CD8-positive, alpha-beta memory T cell (primary cell): ENCODE measurements at places on chromosomes 5 and 9.

- DNase-seq = no peak
Observed at GRCh38 chr9:112325127-112325526, 8.3 kb downstream of the PTBP3 start.

DNA sequence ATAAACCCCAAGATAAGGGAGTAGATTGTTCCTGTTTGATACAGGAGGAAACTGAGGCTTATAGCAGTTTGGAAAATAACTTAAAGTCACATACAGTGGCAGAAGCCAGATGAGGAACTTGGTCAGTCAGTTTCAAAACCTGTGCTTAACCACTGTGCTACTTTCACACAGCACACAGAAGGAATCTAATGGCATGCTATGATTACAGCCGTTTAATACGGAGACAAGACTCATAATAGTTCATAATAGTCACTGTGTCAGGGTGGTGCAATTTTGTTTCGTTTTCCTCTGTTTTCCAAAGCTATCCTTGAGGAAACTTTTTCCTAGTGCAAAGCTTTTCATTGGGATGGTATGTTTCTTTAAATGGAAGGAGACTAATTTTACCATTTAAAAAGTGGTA is 112.3 kb downstream of the GCNT1 start:
- no peak for DNase-seq

DNA sequence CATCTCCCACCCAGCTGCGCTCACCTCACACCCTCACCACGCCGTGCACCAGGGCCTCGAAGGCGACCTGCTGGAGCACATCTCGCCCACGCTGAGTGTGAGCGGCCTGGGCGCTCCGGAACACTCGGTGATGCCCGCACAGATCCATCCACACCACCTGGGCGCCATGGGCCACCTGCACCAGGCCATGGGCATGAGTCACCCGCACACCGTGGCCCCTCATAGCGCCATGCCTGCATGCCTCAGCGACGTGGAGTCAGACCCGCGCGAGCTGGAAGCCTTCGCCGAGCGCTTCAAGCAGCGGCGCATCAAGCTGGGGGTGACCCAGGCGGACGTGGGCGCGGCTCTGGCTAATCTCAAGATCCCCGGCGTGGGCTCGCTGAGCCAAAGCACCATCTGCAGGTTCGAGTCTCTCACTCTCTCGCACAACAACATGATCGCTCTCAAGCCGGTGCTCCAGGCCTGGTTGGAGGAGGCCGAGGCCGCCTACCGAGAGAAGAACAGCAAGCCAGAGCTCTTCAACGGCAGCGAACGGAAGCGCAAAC is 1.1 kb downstream of the POU4F3 start:
- DNase-seq = no peak

- DNase-seq = no peak
Observed at GRCh38 chr9:97529363-97530076, 28.1 kb downstream of the TMOD1 start.

DNA sequence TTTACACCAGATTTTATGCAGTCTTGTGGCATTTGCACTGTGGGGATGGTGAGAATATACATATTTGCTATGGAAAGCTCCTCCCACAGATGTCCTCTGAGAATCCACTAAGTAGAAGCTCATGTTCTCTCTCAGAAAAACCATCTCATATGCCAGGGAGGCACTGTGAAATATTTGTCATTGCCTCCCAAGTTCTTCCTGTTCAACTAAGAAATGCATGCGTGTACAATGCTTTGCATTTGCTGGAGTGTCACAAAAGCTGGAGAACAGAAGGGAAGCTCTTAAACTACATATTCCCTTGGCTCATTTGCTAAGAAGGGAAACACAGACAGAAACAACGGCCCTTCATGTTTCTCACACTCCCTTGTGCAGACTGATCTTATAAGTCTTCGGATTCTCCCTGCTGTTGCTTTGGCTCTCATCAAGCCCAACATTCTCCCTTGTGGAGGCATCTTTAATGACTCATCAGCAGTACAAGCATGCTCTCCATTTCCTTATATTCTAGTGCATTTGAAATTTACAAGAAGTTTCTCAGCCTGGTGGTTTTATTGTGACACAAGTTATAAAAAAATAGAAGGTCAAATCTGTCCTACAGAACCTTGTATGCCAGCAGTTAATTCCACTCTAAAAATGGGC is 220.6 kb downstream of the TRIM36 start:
- DNase-seq = no peak

GRCh38 chr5:40503439-40503838 is 176.3 kb upstream of the PTGER4 start:
- DNase-seq = no peak

DNA sequence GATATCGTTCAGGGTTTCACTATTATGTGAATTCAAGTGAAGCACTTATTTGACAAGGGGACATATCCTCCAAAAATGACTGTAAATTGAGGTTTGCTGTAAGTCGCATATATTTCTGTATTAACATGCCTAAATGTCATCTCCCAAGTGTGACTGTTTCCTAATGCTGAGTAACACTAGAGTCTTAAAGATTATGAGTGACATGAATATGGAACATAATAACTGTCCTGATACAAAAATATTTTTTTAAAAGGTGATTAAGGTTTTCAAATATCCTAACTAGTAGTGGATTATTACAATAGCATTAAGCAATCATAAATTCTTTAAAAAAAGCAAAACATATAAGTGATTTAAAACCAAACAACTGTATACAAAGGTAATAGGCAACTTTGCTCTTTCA is 3.6 kb downstream of the NFIB start:
- DNase-seq = no peak

DNA sequence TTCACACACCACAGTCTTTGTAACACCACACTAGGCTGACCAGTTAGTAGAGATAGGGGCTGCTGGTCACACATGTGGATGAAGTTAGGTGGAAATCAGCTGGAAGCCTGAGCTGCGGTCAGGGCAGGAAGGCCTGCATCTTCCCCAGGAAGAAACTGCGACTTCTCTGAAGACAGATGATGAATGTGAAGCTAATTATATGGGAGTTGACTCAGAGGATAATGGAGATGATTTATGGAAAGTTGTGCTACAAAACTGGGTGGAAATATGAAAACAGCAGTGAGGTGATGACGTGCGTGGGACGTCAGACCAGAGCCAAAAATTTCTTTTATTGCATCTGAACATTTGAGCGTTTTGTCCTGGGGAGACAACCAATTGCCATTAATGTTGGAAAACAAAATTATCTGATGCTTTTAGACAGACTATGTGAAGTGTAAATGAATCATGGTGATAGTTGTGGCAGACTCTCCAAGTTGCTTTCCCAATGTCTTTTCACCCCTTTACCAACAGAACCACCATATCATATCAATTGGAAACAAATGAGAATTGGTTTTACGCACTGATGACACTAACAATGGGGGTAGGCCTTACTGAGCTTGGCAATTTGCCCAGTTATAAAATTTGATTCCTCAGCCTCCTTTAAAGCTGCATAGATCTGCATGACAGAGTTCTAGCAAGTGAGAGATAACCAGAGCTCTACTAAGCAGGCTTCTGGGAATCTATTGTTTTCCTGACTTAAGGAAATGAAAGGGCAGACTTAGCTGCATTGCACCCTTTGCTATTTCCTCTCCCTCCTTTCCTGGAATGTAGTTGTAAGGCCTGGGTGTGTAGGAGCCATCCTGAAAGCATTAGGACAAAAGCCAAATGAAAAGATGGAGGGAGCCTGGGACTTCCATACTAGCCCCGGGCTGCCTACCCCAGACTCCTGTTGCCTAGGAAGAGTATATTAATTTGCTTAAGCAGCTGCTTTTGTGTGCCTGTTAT is 84.0 kb downstream of the RAB3C start:
- no peak for DNase-seq

DNA sequence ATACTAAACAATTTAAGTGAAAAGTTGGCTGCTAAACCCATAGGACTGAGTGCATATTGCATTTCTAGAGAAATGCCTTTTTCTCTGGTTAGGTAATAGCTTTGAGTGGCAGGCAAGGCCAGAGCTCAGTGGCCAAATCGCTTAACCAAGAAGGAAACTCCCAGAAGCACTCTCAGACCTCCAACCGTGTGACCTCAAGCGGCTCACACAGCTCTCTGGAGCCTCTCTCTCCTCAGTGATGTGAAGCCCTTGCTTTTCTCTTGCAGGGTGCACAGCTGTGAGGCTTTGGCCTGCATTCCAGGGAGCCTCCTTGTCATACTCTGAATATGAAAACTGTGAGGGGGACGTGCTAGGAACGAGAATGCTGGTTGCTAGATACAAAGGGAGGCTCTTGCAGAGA is 106.7 kb downstream of the INSYN2B start:
- no peak for DNase-seq

GRCh38 chr5:111741278-111741677 is 15.7 kb downstream of the NREP start:
- DNase-seq = no peak

- no peak for DNase-seq
Observed at GRCh38 chr5:138831703-138832102, 43.4 kb downstream of the LRRTM2 start.

GRCh38 chr5:1120236-1120999 is 8.6 kb upstream of the SLC12A7 start:
- no peak for DNase-seq

GRCh38 chr5:27619982-27620381 is 581.6 kb upstream of the CDH9 start:
- DNase-seq = no peak

DNA sequence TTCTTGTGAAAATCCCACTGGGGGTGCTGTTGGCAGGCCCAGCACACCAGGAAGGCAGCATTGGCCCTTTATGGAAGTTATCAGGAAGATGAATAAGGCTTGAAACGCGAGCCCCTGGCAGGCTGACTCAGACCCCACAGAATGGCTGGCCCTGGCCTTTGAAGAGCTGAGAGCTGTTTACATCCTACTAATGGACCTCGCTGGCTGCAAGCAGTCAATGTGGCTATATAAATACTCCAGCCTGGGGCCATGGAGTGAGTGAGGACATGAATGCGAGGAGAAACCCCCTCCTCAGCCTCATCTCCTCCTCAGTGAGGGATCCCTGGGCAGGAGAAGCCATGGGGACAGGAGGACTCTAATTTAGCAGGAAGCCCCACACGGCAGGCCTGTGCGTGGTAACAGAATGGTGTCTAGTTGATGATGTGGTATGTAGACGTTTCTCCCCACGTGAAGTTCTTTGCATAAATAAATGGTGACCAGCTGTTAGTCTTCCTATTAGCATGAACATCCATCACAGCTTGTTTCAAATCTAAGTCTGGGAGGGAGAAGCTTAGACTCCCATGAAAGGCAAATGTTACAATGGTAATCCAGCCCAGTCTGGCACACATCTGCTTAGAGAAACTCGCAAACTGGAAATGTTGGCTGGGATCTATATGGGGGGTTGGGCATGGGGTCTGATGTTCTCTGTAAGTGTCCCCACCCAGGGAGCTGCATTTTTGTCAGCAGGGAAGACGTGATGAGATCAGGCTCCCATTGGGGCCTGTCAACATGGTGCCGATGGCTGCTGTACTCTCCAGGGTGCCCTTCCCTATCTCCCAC is 175.1 kb upstream of the PITX1 start:
- no peak for DNase-seq

DNA sequence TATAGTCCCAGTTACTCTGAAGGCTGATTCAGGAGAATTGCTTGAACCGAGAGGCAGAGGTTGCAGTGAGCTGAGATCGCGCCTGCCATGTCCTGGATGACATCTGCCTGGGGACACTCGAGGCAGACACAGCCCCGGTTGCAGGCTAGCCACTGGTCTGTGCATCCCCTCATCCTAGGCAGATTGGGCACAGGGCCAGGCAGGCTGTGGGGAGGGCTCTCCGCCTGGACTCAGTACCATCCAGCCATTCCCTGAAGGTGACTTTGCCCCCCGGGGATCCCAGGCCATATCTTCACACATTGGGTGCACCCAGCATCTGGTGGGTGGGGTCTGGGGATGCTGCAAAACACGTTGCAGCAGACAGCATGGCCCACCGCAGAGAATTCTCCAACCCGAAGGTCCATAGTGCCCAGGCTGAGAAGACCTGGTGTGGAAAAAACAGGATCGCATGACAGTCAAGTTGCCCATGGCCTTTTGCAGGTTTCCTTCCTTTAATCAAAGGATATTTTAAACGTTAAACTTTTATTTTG is 50.9 kb upstream of the SUSD3 start:
- DNase-seq = no peak

DNA sequence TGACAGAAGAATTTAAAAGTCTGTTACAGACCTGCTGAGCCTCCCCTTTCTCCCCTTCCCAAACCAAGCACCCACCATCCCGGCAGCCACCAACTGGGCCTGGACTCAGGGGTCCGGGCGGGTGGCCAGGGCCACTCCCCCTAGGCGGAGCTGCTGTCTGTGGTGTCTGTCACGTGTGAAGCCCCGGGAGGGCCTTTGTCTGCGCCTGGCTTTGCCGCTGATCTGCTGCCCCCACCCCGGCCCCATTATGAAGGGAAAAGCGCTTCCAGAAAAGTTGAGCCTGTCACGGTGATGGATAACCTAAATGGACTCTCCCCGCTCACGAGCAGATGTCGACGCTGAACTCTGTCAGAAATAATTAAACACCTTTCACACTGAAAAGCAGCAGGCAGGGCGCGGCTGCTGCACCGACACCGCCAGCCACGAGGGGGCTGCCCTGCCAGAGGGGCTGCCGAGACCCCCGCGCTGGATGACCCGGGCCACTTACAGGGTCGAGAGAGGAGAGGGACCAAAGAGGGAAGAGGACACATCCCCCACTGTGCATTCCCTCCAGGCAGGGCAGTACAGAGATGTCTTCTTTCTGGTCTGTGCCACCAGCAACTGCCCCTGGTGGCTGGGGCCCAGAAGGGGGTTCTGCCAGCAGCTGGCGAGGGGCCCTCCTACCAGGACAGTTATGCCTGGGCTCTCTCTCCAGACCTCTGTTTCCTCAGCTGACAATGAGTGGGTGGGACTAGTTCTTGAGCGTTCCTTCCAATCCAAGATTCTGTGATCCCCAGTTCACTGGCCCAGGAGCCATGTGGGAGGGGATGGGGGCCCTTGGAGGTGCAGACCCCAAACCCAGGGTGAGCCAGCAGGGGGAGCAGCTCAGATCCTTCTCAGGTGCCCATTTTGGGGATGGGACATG is 36.0 kb upstream of the BARHL1 start:
- DNase-seq = no peak

- no peak for DNase-seq
Observed at GRCh38 chr5:102627315-102627714, 127.8 kb upstream of the PAM start.

DNA sequence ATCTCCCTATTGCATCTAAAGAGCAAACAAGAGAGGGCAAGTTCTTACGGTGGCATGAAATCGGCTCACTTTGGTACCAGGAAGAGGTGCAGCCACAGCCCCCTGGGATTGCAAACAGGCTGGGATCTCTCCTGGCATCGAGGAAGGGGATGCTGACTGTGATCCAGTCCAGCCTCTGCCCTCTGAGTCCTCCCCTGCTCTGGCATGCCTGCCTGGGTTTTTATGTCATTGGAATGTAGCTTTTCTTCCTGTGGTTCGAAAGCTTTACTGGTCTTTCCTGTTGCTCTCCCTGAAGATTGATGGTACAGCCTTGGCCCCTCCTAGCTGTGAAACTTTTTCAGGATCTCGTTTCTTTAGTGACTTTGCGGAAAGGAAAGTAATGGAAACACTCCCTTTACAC is 6.6 kb downstream of the SLC46A2 start:
- DNase-seq = no peak

GRCh38 chr5:163967268-163967667 is 461.8 kb downstream of the MAT2B start:
- DNase-seq = no peak

GRCh38 chr9:137311171-137311985 is 9.3 kb upstream of the NRARP start:
- DNase-seq = no peak
